ENCODE measurements at places on chromosomes 12 and 14. TPM values are rescaled to one million over a fixed set of nuclear protein-coding genes. Genes with fewer than 3 reads are reported as not detected.

- no peaks in the 10 kb centered on the region for H3K27me3 ChIP-seq
- no peak for DNase-seq
- H3K36me3 ChIP-seq, result no peaks in the 10 kb centered on the region
- no peaks in the 10 kb centered on the region for H3K4me1 ChIP-seq
These were observed 108.1 kb downstream of the ERC1 start for GRCh38 chr12:1099158-1099557.

- H3K4me3 ChIP-seq, result no peak overlapping the region
- no peaks in the 10 kb centered on the region for H3K36me3 ChIP-seq
- no peaks in the 10 kb centered on the region for H3K27me3 ChIP-seq
- no peaks in the 10 kb centered on the region for H3K4me1 ChIP-seq
- no peak for DNase-seq
These were observed 95.0 kb downstream of the LMNTD1 start for GRCh38 chr12:25458047-25458552.

DNA sequence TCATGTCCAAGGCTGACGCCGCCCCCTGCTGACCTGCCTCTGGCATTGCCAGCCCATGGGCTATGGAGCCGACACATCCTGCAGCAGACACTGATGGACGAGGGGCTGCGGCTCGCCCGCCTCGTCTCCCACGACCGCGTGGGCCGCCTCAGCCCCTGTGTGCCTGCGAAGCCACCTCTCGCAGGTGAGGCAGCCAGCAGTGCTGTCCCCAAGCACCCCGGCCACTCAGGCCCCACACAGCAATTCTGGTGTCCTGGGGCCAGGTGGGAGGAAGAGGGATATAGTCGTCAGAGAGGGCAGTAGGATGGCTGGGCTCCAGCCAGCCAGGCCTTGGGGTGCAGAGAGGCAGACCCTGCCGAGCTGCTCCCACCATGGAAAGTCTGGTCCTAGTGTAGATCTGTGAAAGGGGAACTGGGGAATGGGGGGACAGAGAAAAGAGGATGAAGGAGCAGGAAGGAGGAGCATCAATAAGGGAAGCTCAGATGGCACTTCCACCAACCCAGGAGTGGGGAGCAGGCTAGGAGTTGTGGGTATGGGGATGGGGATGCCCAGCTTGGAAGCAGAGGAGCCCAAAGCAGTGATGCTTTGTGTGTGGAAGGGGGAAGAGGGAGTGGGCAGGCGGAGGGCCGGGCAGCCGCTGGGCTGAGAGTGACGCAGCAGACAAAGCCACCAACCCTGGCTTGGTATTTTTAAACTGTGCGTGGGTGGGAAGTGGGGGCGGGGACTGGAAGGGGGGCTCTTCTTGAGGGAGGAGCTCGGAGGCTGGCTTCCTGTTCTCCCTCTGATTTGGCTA lies 4.7 kb downstream of the NAB2 start:
- H3K27ac ChIP-seq, result peak overlapping the region; percentile 68
- peak; percentile 51 for DNase-seq
- no peak overlapping the region for H3K4me3 ChIP-seq

DNA sequence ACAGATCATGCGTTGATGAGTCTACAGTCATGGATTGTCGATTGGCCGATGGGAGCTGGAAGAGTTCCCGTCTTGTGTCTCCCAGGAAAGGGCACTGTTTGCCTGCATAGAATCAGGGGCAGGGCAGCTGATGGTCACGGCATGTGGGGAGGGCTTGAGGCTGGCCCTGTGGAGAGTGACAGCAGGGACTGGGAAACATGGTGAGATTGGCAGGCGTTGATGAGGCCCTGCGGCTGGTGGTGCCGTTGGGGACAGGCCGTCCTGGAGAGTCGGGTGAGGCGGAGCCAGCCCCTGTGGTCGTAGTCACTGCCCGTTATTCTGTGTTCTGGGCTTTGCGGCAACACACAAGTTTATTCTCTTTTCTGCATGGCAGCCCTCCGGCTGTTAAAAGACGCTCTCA lies 52.9 kb downstream of the TECPR2 start:
- peaks cover 3% of the 10 kb centered on the region for H3K36me3 ChIP-seq
- H3K4me3 ChIP-seq, result no peak overlapping the region

The TAS2R43 gene
- total RNA-seq, result 0.79 TPM

DNA sequence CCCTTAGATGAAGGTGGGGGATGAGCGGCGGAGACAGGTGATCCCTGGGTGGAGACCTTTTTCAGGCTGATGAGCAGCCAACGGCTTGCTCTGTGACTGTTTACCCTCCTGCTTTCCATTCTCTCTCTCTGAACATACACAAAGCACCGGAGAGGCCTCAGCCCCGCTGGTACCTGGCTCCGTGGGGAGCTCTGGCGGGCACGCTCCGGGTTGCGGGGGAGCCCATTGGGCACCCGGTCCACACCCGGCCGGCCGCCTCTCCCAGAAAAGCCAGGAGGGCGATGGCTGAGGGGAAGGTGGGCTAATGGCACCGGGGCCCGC lies 545 bp downstream of the SMARCC2 start:
- peaks cover 28% of the 10 kb centered on the region for H3K36me3 ChIP-seq
- peaks cover 32% of the 10 kb centered on the region for H3K4me1 ChIP-seq
- peak overlapping the region; percentile 86 for H3K27ac ChIP-seq
- H3K27me3 ChIP-seq, result no peaks in the 10 kb centered on the region
- peak overlapping the region; percentile 84 for H3K4me3 ChIP-seq

DNA sequence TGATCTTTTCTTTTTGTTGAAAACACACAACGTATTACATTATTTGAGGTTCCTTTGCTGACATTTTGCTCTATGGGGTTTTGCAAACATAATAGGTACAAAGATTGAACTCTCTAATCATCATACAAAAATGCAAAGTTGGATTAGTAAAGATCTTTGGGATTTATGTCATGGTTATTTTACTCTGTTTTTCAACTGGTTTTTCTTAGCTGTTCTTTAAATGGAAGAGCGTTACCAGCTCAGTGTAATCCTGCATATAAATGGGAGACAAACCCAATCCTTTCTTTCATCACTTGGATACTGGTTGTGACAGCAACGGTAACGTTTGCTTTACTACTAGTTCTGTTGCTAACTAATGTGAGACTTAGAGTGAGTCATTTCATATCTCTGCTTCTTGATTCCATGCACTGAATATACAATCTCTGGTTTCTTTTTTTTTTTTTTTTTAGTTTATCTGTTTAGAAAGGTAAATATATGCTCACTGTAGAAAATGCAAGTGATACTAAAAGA lies 104.9 kb upstream of the NOVA1 start:
- no peak for DNase-seq
- no peaks in the 10 kb centered on the region for H3K36me3 ChIP-seq
- no peaks in the 10 kb centered on the region for H3K4me1 ChIP-seq

The IL22 gene
- total RNA-seq, result not detected

DNA sequence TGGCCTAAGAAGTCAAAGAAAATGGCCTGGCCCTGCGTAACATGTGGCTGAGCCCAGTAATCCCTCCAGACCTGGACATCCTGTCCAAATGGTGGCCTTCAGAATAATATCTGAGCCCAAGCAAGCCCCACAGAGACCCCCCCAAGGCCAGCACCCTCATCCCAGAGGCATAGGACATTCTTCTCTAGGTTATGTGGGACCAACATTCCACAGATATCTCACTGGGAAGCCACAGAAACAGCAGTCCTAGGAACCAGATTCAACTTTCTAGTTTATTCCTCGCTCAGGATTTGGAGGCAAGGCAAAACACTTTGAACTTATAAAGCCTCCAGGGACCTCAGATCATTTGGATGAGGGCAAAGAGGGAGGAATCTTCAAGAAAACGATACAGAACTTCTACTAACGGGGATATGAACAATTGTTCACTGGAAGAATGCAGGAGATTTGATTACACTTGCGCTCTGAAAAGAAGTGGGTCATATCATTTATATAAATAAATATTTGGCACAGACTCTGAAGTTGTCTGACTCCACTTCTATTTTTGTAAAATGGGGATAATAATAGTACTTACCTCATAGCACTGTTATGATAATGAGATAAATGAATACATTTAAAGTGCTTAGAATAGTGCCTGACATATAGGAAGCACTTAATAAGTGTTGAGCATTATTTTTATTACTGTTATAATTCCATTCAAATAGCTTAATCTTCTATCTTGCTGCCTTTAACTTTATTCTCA lies 171.5 kb downstream of the NUAK1 start:
- H3K36me3 ChIP-seq, result no peaks in the 10 kb centered on the region
- DNase-seq, result no peak
- H3K27ac ChIP-seq, result no peak overlapping the region
- no peak overlapping the region for H3K4me3 ChIP-seq
- no peaks in the 10 kb centered on the region for H3K4me1 ChIP-seq
